ENCODE measurements at places on chromosomes 13 and 19.

- no peak for DNase-seq
Measured at GRCh38 chr13:80590551-80590950, 249.6 kb upstream of the SPRY2 start.

DNA sequence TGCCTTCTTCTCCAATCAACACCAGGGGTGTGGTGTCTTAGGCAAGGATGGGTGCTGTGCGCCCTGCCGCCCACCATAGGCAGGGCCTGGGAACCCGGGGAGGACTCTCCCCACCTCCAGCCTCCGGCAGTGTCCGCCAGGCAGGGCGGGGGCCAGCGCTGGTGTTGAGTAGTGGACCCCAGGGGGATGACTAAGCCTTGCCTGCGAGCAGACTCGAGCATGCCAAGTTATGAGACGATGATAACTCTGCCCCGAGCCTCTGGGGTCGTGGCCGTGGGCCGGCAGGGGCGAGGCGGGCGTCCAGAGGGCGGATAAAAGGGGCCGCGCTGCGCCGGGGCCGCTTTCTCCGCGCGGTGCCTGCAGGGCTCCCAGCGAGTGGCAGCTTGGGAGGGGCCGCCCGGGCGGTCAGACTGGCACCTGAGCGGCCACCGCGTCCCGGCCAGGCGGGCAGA, at the start of gene MEDAG:
TSS of gene MEDAG (plus strand) at position 340 of the 452 bp plus-strand sequence. CDS start 245 bp downstream, outside the sequence.
- DNase-seq: no peak

DNA sequence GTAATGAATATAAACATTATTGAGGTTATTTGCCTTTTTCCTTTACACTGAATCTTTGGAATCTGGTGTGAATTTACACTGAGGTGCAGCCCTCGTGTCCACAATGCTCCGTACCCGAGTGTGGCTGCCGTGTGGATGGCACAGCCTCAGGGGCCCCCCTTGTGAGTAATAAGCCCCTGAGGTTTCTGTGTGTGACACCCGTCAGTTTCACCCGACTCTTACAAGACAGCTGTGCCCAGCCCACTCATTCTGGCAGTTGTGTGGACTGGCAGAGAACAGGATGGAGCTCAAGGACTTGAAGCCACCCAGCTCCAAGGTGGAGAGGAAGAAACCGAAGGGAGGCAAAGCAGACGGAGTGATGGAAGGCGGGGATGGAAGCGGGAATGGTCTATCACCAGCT, 7.8 kb downstream of the PROZ start:
- no peak for DNase-seq

GRCh38 chr19:52789440-52789839, 2.8 kb upstream of the ZNF600 start:
- DNase-seq: no peak

- no peak for DNase-seq
Measured at GRCh38 chr19:46404753-46405468, 8.5 kb downstream of the CCDC8 start.

DNA sequence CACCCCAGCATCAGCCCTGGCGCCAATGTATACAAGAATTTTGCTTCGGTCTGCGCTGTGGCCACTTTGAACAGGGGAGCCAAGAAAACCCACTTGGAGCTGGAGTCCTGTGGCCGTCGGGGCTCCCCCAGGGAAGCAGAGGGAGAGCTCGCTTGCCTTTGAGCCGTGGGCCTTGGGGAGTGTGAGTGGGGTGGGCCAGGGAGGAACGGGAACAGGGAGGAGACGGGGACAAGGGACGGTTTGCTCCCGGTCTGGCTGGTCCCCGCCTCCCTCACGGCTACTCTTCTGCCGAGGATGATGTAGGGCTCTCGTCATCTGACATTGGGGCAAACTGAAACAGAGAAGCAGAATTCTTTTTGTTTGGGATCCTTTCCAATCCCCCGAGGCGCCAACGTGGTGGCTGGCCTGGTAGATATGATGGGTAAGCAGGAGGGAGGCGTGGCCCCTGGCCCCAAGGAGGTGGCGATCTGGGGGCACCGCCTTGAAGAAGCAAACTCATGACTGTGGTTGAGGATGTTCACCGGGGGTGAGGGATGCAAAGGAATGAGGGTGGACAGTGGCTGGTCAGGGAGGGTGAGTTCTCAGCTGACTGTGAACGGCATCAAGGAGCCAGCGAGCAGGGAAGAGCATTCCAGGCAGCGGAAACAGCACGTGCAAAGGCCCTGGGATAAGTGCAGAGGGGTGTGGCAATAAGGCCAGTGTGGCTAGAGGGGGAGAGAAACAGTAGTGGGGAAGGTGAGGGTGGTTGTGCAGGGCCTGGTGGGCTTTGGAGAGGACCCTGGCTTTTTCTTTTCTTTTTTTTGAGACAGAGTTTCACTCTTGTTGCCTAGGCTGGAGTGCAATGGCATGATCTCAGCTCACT, 10.9 kb upstream of the SPC24 start:
- no peak for DNase-seq

DNA sequence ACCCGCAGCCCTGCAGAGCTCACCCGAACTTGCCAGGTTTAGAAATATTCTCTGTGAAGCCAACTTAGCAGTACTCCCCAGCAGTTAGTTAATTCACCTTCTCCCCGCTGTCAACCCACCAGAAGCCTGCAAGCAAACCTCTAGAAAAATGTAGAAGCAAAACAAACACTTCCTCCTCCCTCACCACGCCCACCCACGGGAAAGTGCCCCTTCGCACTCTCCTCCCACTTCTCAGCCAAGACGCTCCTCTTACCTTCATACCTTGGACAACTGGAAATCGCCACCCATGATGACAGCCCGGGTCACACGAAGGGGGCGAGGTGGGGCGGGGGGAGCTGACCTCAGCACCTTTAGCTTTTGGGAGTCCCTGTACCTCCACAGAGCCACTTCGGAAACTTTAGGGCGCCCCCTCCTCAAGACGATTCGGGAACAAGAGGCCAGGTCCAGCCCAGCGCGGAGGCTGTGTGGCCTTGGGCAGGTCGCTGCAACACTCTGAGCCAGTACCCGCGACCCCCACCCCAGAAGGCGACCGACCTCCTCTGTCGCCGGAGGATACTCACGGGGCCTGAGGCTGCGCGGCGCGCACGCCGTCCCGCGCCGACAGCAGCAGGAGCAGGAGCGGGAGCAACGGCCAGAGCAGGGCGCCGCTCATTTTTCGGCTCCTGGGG, 485 bp downstream of the CPAMD8 start:
- no peak for DNase-seq

GRCh38 chr19:32404933-32405430, 588 bp upstream of the DPY19L3 start:
- peak; percentile 83 for DNase-seq

GRCh38 chr19:18417250-18418028, 1.8 kb upstream of the SSBP4 start:
- DNase-seq: no peak

DNA sequence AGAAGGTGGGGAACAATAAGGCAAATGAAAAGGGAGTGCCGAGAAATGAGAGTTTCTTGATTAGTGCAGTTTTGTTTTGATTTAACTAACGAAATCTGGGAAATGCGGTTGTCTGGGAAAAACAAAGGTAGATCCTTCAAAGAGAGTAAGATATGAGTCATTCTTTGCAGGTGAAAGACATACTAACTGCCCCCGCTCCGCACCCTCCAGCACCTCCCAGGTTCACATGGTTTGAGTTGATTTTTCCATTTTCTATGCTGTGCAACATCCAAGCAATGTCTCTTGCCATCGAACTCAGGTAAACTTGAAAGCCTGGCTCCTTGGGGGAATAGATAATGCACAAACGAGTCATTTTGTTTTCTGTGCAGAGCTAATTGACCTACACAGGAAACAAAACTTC, 84.1 kb upstream of the KLF12 start:
- no peak for DNase-seq

DNA sequence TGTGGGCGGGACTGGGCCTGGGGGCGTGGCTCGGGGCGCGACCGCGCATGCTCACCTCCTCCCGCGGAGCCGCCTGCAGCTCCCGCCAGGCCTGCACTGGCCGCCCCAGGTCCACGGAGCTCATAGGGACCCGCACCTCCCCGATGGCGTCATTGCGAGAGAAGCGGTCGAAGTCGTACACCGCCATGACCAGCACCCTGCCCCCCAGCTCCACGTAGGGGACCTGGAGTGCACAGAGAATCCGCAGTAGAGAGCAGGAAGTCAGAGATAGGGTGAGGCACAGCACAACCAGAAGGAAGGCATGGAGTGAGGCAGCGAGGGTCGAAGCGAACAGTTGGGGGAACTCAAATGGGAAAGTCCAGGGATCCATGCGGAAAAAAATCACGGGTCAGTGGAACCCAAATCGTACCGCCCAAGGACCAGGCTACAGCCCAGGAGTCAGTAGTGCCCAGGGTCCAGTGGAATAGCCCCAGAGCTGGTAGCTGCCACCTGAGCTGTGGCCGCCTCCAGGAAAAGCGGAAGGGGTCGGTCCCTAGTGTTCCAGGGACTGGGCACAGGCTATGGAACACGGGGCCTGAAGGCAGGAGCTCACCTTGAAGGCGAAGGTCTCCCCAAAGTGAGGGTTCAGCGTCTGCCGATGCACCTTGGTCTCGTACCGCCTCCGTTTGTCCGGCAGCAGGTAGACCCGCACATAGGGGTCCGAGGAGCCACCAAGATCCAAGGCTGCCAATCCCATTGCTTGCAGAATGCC, 4.8 kb downstream of the SYT5 start:
- DNase-seq: no peak
